Activated CD8-positive, alpha-beta memory T cell treated with anti-CD3 and anti-CD28 coated beads for 36 hours (primary cell): ENCODE measurements at places on chromosomes 11 and 22. TPM values are rescaled to one million over a fixed set of nuclear protein-coding genes. Genes with fewer than 3 reads are reported as not detected.

The NCAPD3 gene
- 94.6 TPM for total RNA-seq

The KRTAP5-1 gene
- not detected for total RNA-seq

The LRRC4C gene
- not detected for total RNA-seq

The CHEK1 gene
- total RNA-seq = 152 TPM

The IZUMO1R gene
- not detected for total RNA-seq

The OR51E2 gene
- not detected for total RNA-seq

The ACAD8 gene
- 26.5 TPM for total RNA-seq

The CECR2 gene
- not detected for total RNA-seq

The ST14 gene
- not detected for total RNA-seq

The PHOX2A gene
- not detected for total RNA-seq

The OR52A5 gene
- not detected for total RNA-seq

The TXNRD2 gene
- total RNA-seq = 24.9 TPM

The MLC1 gene
- total RNA-seq = 0.40 TPM

The SHANK2 gene
- not detected for total RNA-seq

The NELL1 gene
- total RNA-seq = not detected
